GM13977 (cell line): ENCODE measurements at places on chromosomes 13 and 19.

GRCh38 chr19:28403690-28404089 is 809.3 kb downstream of the UQCRFS1 start:
- DNase-seq, result no peak

DNA sequence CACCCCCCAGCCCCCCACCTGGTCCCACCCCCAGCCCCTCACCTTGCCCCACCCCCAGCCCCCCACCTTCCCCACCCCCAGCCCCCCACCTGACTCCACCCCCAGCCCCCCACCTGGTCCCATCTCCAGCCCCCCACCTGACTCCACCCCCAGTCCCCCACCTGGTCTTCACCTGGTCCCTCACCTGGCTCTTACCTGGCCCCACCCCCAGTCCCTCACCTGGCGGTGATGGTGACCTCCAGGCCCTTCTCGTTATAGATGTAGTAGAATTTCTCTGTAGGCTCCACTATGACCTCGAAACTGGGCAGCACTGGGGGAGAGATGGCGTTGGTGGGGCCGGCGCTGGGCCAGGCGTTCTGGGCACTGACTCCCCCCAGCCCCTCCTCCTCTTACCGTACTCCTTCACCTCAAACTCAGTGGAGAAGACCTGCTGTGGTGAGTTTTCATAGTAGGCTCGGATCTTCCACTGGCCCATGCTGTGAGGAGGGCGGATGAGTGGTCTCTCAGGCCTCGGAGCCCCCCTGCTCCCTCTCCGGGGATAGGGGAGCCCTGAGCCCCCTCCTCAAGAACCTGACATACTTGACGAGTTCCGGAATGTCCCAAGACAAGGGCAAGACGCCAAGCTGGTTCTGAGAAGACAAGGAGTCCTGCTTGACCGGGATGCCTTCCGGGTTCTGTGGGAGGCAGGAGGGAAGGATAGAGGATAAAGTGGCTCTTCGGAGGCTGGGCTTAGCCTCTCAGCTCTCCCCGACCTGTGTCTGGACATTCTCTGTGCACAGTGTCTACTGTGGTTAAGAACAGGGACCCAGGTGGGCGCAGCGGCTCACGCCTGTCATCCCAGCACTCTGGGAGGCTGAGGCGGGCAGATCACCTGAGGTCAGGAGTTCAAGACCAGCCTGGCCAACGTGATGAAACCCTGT is 6.4 kb downstream of the C3 start:
- DNase-seq, result no peak

- DNase-seq, result no peak
Measured at GRCh38 chr13:46675016-46675415, 121.9 kb downstream of the ESD start.

GRCh38 chr13:28611654-28612131 is 47.2 kb upstream of the POMP start:
- DNase-seq, result no peak

DNA sequence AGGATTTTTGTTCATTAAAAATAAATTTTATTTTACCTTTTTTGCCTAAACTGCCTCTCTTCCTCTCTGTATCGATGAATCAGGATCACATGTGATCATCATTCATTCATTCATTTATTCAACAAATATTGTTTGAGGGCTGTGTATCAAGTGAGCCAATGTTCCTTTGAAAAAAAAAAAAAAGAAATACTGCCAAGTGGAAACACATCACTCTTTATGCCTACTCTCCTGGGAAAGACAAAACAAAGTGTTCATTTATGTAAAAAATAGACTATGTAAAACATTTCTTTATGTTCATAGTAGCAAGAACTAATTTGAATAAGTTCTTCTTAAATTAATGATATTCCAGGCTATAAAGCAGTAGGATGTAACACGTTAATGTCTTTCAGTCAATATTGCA is 233.1 kb downstream of the POSTN start:
- DNase-seq, result no peak

- no peak for DNase-seq
Measured at GRCh38 chr19:43776286-43776685, 4.5 kb downstream of the KCNN4 start.

- DNase-seq, result no peak
Measured at GRCh38 chr19:29564574-29565005, 38.8 kb downstream of the VSTM2B start.

DNA sequence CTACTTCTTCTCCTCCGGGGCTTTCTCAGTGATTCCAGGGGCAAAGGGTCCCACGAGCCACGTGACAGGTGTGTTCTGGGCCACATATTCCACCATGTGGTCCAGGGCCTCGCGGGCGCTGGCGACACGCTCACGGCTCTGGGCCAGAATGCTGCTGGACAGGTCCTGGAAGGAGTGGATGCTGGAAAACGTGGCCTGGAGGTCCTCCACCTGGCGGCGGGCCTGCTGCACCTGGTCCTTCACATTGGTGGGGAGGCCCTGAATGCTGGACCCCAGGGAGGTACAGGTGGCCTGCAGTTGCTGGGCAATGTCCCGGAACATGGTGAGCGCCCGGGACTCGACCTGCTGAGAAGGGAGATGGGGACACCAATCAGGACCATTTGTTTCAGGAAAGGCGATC is 7.7 kb upstream of the TICAM1 start:
- DNase-seq, result no peak
